Endothelial cell (in vitro differentiated cells): ENCODE measurements at places on chromosomes 4 and X.
A peak's percentile ranks its signal among the peaks of the same experiment; 100 is the strongest.

DNA sequence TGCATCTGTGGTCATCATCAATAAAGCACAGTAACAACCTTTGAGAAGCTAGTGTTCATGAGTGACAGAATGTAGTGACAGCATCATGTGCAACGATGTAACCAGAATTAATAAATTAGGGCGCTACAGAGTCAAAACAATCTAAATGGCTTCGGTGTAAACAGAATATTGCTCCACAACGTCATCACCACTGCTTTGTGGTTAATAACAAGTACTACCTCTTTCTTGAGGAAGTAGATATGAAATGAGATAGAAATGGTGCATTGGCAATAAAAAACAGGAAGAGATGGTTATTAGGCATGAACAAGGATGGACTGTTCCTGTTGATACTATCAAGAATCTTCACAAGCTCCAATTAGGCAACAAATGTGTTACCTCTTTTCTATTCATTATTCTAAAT lies 8.7 kb upstream of the PDHA2 start:
- no peak for DNase-seq

- no peak for DNase-seq
These were observed 30.3 kb downstream of the AMMECR1 start for GRCh38 chrX:110287605-110288004.

- no peak for DNase-seq
These were observed 16.7 kb downstream of the EDA2R start for GRCh38 chrX:66622209-66622608.

GRCh38 chr4:26020881-26021280 lies 106.9 kb downstream of the SMIM20 start:
- no peak for DNase-seq

- DNase-seq = peak; percentile 60
These were observed 4.3 kb downstream of the PNCK start for GRCh38 chrX:153669174-153669890.

- no peak for DNase-seq
These were observed 8.6 kb upstream of the HS6ST2 start for GRCh38 chrX:132967049-132967448.

DNA sequence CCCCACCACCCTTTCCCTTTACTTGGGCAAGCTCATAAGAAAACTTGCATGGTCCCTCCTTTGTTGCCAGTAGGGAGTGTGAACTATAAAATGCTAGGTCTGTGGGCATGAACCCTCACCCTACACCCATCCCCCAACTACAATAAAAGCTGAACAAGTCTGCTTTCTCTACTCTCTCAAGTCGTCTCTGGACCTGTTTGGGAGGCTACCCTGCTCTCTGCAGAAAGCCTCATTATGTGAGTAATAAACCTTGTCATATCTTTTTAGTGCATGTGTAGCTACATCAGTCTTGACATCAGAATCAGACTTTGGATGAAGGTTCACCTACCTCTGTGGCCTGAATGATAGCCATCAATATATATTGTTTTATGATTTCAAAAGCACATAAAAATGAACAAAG lies 155.4 kb upstream of the FAM241A start:
- DNase-seq = no peak

DNA sequence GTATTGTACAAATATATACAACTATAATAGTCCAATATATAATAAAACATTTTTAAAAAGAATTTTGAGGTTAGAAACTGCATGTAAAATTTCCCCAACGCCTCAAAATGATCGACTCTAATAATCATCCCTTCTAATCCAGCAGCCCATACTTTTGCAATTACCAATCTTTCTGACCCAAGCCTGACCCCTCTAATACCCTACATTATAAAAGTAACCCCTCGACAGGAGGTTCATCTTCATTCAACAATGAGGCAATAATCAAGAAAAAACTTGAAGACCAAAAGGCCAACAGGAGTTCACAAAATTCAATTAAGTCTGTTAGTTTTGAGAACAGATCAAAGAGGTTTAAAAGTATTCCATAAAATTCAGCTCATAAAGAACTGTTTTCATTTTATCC lies 393.5 kb downstream of the GPM6A start:
- DNase-seq = no peak

GRCh38 chr4:6873291-6873690 lies 36.3 kb upstream of the TBC1D14 start:
- no peak for DNase-seq

DNA sequence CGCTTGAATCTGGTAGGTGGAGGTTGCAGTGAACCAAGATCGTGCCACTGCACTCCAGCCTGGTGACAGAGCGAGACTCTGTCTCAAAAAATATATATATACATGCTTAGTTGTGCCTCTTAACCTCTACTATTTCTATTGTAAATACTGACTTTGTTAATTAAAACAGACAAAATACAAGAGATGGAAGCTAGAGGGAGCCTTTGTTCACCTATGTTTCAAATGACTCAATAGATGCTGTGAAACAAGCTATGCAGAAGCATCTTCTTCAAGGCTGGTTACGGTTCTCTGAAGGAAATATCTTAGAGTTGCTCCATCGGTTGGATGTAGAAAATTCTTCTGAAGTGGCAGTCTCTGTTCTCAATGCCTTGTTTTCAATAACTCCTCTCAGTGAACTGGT lies 6.2 kb downstream of the NCAPG start:
- DNase-seq = no peak

- no peak for DNase-seq
These were observed 44.2 kb downstream of the CLCN3 start for GRCh38 chr4:169664615-169665014.

DNA sequence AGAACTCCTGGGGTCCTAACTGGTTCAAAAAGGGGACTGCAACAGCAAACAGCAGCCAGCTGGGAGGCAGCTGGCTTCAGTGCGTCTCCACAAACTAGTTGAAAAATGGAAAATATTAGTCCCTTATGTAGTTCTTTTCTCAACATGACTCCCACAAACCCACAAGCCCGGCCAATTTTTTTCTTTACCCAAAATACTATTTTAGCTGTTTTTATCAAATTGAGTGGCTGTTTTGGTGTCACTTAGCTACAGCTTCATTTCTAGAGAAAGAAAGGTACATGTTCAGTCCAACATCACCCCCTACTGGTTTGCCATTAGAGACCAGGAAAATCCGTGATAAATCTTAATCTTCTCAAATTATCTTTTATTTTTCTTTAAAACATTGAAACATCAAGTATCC lies 97.2 kb downstream of the GUCY2F start:
- DNase-seq = peak; percentile 6

DNA sequence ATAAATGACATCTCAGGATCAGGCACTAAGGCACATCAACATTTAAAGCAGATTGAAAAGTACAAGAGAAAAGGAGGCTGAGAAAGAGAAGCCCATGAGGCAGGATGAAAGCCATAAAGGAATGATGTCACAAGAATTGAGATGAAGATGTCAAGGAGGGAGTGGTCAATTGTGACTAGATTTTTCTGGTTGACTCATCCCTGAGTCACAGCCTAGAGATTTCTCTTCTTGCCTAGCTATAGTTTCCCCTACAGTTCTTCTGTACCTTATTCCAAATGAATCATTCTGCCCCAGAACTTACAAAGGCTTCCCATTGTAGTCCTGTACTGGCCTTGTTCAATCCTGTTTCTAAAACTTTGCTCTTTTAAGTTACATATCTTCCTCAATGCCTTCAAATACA lies 3.4 kb upstream of the USP53 start:
- no peak for DNase-seq

DNA sequence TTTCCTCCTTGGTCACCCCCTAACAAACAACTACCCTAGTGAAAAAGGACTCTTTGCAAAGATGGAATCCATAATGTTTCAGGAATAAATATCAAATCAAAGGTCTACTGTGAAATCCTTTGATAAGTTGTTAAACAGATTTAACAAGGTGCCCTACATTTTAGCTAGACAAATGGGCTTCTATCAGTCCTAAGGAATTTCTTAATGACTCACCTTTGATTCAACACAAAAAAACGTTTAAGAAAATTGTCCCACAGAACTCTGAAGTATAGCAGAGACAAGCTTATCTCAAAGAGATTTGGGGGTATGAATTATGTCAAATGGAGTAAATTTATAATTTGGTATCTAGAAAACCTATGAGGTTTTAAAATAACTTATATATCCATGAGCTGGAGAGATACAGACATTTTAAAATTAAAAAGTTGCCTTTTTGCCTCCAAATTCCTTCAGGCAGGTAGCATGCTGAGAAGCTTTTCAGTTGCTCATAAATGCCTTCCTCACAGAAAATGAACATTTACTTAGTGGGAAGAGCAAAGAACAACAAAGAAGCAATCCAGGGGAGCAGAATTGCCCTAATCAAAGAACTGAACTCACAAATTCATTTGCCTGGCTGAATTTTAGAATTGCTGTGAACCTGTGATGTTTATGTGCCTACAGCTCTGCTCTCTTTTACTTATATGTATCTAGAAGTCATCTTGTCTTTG lies 649.3 kb downstream of the STPG2 start:
- no peak for DNase-seq
